ENCODE measurements at places on chromosomes 4 and X.

DNA sequence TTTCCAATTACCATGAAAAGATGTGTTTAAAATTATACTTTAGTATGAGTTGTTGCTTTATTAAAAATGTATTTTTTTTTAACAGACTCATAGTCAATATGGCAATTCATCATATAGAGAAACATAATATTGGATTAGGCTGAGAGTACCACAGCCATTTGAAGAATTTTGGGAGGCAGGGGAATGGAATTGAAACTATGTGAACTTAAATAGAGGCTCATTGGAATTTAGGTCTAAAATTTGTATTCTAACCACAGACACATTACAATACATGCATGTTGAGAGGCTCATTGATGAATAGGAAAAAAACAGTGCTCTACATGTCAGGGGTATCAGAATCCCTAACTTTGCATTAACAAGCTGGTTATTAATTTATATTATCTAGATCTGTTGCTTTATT lies 269.6 kb downstream of the DKK2 start:
- DNase-seq: no peak

DNA sequence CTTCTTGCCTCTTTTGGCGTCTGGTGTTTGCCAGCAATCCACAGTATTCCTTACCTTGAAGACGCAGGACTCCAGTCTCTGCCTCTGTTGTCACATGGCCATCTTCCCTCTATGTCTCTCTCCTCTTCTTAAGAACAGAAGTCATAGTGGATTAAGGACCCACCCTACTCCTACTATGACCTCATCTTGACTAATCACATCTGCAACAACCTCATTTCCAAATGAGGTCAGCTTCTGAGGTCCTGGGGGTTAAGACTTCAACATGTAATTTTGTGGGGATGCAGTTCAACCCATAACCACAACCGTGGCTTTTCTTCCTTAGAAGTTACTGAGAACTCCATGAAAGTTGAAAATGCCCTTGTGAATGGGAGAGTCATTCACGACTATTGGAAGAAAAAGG lies 23.3 kb downstream of the TLR8 start:
- DNase-seq: no peak

DNA sequence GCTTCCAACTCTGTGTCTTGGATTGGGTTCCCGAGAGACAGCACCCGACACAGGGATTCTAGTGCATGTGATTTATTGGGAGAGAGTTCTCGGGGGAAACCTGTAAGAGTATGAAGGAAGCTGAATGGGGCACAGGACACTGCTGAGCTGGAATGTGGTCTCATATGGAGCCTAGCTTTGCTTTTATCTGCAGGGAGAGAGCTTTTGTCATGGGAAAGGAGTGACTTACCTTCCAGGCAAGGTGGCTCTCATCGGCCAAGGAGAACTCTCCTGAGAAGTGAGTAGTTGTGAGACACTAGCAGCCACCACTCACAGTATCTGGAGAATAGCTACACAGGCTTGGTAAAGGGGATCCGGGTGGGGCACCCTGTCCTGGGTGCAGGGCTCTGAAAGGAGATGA lies 124.5 kb downstream of the NHS start:
- no peak for DNase-seq

- no peak for DNase-seq
Measured at GRCh38 chrX:4787971-4788370, 1074.5 kb upstream of the PRKX start.

DNA sequence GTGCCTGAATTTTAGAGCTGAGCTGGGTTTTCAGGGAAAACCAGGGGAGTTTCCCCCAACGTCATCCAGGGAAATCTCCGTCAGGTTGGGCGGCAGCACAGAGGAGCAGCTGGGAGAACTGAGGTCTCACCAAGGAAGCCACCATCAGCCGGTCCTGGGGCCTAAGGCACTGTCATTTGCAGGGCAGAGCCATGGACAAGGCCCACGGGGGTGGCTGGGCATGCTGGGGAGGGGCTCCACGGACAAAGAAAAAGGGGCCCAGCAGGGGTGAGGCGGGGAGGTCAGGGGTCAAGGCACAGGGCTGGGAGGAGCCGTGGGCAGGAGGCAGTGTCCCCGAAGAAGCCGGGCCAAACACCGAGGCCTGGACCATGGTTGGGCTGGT lies 109.8 kb downstream of the HMX1 start:
- no peak for DNase-seq

DNA sequence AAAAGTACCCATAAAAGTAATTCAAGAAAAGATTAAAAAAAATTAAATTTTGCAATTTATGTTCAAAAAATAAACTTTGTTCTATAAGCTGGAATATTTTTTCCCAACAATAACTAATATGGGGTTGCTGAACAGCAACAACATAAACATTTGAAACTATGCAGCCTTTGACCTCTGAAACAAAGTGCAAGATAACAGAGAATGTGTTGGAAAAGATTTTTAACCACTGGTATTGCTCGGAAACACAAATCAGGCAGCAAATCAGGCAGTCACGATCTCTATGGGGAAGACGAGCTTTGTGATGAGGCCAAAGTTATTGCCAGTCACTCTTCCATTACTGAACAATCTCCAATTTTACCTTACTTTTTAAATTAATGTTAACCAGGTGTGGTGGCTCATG lies 332.1 kb downstream of the PABPC4L start:
- no peak for DNase-seq
